ENCODE measurements at places on chromosomes 1 and 21.

DNA sequence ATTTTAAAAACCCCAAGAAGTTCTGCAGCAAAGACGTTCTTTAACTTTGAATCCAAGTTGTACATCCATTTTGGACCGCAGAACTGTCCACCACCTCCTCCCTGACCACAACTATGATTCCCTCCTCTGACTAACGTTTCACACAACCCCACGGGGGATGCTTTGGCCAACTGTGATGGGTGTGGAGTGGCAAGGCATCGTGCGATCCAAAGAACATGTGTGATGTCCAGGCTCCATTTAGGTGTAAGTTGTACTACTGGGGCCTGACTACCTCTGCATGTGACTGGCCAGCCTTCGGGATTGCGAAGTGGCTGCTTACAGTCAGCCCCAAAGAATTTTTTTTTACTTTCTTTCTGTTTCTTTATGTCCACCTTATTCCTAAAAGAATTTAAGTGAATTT, 6.7 kb downstream of the KCNJ15 start:
- no peak for DNase-seq

- no peak for DNase-seq
Observed at GRCh38 chr1:224435318-224435763, 744 bp upstream of the WDR26 start.

GRCh38 chr21:15793550-15794235, 63.9 kb downstream of the USP25 start:
- DNase-seq = no peak

DNA sequence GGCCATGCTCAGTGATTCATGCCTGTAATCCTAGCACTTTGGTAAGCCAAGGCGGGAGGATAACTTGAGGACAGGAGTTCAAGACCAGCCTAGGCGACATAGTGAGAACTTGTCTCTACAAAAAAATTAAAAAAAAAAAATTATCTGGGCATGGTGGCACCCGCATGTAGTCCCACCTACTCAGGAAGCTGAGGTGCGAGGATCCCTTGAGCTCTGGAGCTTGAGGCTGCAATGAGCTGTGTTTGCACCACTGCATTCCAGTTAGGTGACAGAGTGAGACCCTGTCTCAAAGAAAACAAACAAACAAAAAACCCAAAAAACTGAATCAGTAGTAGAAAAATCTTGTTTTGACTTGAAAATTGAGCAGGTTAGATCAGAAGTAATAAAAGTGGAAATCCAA, 67.1 kb upstream of the IPO9 start:
- no peak for DNase-seq

DNA sequence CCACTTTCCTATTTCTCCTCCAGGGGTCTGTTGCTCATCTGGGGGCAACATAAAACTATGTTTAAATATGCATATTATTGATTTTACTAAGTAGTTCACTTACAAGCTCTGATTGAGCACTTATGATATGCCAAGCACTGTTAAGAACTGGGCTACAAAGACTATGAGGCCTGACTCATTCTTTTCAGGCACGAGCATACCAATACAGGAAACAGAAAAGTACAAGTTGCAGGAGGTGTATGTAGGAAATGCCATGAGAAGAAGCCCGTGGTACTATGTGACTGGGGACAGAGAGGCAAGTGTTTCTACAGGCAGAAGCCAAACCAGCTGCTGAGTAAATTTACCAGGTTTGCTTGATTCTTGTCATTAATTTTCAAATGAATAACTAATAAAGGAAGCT, 120.4 kb upstream of the PTGFR start:
- no peak for DNase-seq

DNA sequence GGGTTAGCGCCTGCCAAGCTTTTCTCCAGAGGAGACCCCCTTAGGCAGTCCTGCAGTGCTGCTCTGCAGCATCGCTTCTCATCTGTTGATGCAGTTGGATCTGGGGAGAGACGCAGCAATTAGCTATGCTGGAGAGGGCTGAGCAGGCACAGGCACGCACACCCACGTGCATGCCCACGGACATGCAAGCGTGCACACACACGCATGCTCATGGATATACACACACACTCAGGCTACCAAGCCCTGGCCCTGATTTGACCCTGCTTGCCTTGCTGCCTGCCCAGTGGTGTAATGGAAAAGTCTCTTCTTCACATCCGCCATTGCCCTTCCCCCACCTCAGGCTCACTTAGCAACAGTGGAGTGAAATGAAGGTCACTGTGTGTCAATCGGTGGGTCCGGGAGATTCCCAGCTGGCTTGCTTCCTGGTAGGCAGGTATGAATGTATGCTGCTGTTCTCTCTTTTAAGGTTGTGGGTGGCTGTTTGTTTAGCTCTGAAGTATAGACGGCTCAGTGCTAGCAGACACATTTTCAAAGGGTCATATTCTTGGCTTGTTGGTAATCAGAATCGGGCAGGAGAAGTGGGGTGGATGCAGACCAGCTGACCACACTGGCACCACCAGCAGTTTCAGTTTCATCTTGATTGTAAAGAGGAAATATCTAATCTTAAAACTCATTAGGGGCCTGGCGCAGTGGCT, 9.5 kb downstream of the ATP1B1 start:
- no peak for DNase-seq

- no peak for DNase-seq
Observed at GRCh38 chr1:154427173-154428139, 22.3 kb downstream of the IL6R start.

DNA sequence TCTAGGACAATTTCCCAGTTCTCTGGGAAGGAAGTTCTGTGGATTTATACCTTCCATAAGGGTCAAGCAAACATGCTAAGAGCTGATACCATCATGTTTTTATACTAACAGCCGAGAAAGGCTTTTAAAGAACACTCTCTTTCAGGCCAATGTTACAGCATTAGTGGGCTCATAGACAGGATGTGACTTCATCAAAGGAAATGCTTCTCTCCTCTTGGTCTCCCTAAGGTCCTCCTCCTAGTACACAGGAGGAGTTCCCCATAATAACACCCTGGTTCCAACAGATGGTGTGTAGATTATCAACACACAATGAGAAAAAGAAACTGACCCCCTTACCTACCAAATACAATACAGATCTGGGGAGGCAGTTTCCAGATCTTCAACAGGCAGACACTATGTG, 26.7 kb upstream of the GLIS1 start:
- no peak for DNase-seq

DNA sequence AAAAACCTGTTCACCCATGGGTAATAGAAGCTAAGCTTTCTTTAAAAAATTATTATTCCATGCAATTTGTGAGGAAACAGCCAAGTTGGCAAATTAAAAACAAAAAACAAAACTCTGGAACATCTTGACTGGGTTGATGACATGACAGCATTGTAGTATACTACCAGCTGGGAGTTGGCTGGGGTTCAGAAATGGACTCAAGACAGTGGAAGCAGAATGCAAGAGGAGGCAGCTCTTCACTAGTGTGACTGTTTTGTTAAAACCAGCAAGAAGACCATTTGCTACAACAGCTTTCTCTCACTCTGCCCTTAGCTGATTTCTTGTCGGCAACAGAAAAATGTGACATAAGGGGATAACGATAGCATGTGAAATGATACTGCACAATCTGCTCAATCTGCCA, 1298.9 kb upstream of the ADGRL4 start:
- DNase-seq = no peak

Data from cortex of kidney (tissue), 1 donor.